B cell (primary cell): ENCODE measurements at places on chromosomes 13 and 19.
A peak's percentile ranks its signal among the peaks of the same experiment; 100 is the strongest.

- DNase-seq = peak; percentile 78
These were observed 1.3 kb downstream of the UBL3 start for GRCh38 chr13:29849071-29849631.

DNA sequence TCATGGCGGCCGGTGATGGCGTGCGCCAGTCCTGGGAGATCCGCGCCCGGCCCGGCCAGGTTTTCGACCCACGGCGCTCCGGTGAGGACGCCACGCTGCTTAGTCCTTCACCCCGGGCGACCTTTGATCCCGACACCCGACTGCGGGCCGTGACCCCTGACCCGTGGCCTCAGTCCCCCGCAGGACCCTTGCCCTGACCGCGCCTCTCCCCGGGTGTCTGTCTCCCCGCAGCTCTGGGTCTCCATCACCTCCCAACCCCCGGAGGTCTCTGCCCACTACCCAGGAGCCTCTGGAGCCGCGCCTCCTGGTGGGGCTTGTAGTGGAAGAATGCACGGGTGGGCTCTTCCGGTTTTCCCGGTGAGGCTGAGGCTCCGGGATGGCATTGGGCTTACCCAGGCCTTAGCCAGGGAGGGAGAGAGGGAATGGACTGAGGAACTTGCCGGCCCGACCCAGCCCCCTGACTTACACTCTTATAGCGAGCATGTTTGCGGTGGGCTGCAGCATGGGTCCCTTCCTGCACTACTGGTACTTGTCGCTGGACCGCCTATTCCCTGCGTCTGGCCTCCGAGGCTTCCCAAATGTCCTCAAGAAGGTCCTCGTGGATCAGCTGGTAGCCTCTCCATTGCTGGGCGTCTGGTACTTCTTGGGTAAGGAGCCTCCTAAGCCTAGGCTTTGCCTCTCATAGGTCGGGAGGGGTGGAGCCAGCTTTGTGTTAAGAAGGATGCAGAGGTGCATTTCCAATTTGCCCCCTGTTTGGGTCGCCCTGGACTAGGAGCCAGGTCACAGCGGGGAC is 566 bp downstream of the MPV17L2 start:
- peak; percentile 43 for DNase-seq

DNA sequence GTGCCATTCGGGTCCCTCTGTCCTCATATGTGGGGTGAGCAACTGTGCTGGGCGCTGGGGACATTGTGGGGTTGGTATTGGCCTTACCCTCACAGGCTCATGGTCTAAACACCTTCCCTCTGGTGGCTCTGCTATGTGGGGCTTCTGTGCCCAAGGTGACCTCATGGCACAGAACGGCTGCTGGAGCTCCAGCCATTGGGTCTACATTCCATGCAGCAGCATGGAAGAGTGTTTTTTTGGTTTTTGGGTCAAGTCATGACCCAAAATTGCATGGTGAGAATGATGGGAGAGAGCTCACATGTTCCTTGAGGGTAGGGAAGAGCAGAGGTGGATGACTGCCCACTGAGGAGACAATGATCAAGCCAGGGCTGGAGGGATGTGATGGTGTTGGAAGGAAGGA is 17.2 kb downstream of the PGLS start:
- DNase-seq = no peak

DNA sequence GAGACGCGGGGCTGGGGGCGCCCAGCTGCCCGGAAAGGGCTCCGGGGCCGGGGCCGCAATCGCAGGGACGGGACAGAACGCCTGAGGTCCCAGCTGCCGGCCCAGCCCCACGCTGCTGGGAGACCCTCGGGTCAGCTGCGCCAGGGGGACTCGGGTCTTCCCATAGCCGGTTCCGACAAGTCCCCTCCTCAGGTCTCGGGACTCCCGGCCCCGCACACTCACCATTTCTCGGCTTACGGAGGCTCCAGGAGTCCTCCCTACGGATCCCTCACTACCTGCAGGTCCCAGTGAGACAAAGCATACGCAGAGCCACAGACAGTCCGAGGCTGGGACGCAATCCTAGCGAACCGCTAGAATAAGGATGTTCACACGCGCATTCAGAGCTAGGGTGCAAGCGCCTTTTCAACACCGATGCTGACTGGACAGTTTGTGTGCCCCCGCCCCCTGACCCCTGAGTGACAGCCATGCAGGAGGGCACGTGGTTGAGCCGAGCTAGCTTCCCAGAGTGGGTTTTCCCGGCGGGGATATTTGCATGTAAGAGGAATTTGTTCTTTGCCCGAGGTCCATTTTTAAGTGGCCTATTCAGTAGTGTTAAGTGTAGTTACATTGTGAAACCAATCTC is 13.6 kb downstream of the ZNF490 start:
- DNase-seq = no peak

GRCh38 chr13:43804461-43805070 is 17.8 kb upstream of the ENOX1 start:
- peak; percentile 59 for DNase-seq

GRCh38 chr13:27168906-27169657 is 2.5 kb downstream of the USP12 start:
- DNase-seq = no peak
